Memory B cell (primary cell): ENCODE measurements at places on chromosomes 6 and 20.

- no peak overlapping the region for H3K4me3 ChIP-seq
- H3K36me3 ChIP-seq: no peaks in the 10 kb centered on the region
- no peak overlapping the region for H3K27ac ChIP-seq
- no peaks in the 10 kb centered on the region for H3K4me1 ChIP-seq
- no peak for DNase-seq
Observed at GRCh38 chr20:51196991-51197651, 174.2 kb upstream of the KCNG1 start.

- H3K27ac ChIP-seq: no peak overlapping the region
- no peak for DNase-seq
- H3K4me3 ChIP-seq: no peak overlapping the region
- peaks cover 4% of the 10 kb centered on the region for H3K4me1 ChIP-seq
- no peaks in the 10 kb centered on the region for H3K36me3 ChIP-seq
- H3K27me3 ChIP-seq: peaks cover 7% of the 10 kb centered on the region
Observed at GRCh38 chr6:53608396-53608795, 57.2 kb downstream of the KLHL31 start.

GRCh38 chr20:51802170-51802751 is at the start of gene SALL4:
TSS of gene SALL4 (minus strand) at chr20:51802521. CDS start at chr20:51802408, 113 bp downstream.
- H3K27me3 ChIP-seq: peaks cover 8% of the 10 kb centered on the region
- H3K36me3 ChIP-seq: no peaks in the 10 kb centered on the region
- H3K4me3 ChIP-seq: no peak within 1 kb of the TSS
- H3K27ac ChIP-seq: no peak within 1 kb of the TSS
- DNase-seq: no peak

GRCh38 chr6:5398530-5398929 is 137.2 kb downstream of the FARS2 start:
- no peak overlapping the region for H3K4me3 ChIP-seq
- no peak overlapping the region for H3K27ac ChIP-seq
- H3K4me1 ChIP-seq: peaks cover 17% of the 10 kb centered on the region
- H3K36me3 ChIP-seq: peaks cover 2% of the 10 kb centered on the region
- peak; percentile 26 for DNase-seq
- no peaks in the 10 kb centered on the region for H3K27me3 ChIP-seq

DNA sequence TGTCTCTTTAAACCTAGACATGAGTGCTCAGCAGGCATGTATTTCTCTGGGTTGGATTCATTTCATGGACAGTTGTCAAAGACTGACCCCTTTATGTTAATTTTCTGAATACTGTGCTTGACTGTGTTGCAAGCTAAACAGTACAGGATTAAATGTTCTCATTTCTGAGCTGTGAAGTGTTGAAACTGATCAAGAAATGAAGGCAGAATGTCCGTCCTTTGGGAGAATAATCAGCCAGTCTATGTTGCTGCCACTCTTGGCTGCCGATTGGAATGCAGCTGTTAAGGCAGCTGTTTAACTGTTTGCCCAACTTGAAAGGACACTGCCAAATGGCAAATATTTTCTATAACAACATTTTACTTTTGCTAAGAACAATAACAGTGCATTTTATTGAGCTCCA is 87.3 kb downstream of the CEP57L1 start:
- no peak overlapping the region for H3K27ac ChIP-seq
- no peak overlapping the region for H3K4me3 ChIP-seq
- H3K36me3 ChIP-seq: no peaks in the 10 kb centered on the region
- peaks cover 8% of the 10 kb centered on the region for H3K27me3 ChIP-seq
- DNase-seq: no peak

GRCh38 chr6:127298475-127298874 is 31.8 kb downstream of the RNF146 start:
- H3K36me3 ChIP-seq: peaks cover 7% of the 10 kb centered on the region
- no peak for DNase-seq
- no peak overlapping the region for H3K27ac ChIP-seq
- H3K4me1 ChIP-seq: peaks cover 10% of the 10 kb centered on the region
- H3K27me3 ChIP-seq: no peaks in the 10 kb centered on the region

DNA sequence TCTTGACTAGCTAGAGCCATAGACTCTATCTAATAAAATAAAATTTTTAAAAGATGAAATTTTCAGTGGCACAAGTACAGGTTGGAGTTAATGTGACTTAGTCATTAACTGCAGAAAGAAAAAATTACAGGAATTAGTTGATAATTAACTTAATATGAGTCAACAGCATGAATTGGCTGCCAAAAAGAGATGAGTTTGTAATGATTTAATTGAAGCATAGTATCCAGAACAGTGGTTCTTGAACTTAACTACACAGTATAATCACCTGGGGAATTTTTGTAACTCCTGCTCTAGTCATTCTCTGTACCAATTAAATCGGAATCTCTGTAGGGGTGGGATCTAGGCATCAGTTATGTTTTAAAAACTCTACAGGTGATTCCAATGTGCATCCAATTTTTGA is 46.3 kb upstream of the HMGN3 start:
- H3K4me1 ChIP-seq: no peaks in the 10 kb centered on the region
- no peak overlapping the region for H3K4me3 ChIP-seq
- no peak for DNase-seq
- peaks cover 5% of the 10 kb centered on the region for H3K36me3 ChIP-seq
- H3K27ac ChIP-seq: no peak overlapping the region

DNA sequence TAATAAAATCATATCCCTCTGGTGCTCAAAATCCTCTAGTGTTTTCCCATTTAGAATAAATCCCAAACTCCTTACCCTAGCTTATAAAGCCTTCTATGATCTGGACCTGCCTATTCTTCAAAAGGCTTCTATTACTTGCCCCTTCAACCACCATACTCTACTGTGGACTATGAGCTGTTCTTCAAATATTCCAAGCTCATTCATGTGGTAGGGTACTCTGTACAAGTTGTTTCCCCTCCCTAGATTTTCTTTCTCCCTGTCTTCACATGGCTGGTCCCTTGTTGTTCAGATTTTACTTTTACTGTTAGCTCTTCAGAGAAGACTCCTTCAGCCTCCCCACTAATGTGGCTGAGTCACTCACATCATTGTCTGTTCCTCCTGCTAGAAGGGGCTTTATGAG is 193.2 kb downstream of the OGFRL1 start:
- peaks cover 4% of the 10 kb centered on the region for H3K27me3 ChIP-seq
- no peak overlapping the region for H3K4me3 ChIP-seq
- no peak overlapping the region for H3K27ac ChIP-seq
- DNase-seq: no peak

DNA sequence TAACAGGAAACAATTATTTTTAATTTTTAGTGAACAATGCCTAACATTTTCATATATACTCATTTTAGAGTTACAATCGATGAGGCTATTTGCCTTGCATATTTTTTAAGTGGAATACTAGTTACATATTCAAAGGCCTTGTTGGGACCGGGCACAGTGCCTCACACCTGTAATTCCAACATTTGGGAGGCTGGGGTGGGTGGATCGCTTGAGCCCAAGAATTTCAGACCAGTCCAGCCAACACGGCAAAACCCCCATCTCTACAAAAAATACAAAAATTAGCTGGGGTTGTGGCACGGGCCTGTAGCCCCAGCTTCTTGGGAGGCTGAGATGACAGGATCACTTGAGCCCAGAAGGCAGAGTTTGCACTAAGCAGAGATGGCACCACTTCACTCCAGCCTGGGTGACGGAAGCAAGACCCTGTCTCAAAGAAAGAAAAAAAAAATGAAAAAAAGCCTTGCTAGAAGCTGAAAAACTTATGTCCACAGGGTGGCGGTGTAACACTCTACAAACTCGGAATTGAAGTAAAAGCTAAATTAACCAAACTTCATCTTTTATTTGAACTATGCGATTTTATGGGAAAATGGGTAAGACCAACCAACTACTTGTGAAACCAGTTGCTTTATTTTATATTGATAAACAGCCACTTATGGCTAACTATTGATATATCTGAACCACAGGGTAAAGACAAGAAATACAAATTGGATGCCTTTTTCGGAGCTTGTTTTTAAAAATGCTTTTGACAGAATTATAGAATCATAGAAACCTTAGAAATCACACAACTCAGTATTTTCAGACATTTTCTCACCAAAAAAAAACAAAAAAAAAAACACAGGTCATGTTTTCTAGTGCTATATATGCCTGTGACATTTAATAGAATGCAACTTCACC is 24.1 kb upstream of the ROS1 start:
- no peaks in the 10 kb centered on the region for H3K4me1 ChIP-seq
- H3K27me3 ChIP-seq: peaks cover 13% of the 10 kb centered on the region
- H3K4me3 ChIP-seq: no peak overlapping the region
- H3K27ac ChIP-seq: no peak overlapping the region
- peak; percentile 34 for DNase-seq

DNA sequence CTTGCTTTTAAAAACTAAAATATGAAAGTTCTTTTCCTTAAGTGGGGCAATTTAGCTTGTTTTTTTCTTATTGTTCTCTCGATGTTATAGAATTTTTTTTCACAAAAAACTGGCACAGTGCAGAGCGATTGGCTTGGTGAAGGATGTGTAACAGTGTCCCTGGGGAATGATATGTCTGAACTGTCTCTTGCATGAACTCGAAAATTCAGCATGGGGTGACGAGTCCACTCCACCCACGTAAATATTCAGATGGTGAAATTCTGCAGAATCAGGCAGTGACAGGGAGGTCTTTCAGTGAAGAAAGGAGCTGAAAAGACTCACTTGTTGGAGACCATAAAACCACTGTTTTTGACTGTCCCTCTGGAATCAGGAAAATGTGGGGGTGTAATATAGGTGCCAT is 505.3 kb downstream of the MMUT start:
- H3K27me3 ChIP-seq: no peaks in the 10 kb centered on the region
- H3K4me3 ChIP-seq: no peak overlapping the region
- no peak for DNase-seq

- no peaks in the 10 kb centered on the region for H3K36me3 ChIP-seq
- H3K27ac ChIP-seq: no peak overlapping the region
- H3K4me1 ChIP-seq: no peaks in the 10 kb centered on the region
Observed at GRCh38 chr20:3686867-3687321, 5.1 kb upstream of the ADAM33 start.

DNA sequence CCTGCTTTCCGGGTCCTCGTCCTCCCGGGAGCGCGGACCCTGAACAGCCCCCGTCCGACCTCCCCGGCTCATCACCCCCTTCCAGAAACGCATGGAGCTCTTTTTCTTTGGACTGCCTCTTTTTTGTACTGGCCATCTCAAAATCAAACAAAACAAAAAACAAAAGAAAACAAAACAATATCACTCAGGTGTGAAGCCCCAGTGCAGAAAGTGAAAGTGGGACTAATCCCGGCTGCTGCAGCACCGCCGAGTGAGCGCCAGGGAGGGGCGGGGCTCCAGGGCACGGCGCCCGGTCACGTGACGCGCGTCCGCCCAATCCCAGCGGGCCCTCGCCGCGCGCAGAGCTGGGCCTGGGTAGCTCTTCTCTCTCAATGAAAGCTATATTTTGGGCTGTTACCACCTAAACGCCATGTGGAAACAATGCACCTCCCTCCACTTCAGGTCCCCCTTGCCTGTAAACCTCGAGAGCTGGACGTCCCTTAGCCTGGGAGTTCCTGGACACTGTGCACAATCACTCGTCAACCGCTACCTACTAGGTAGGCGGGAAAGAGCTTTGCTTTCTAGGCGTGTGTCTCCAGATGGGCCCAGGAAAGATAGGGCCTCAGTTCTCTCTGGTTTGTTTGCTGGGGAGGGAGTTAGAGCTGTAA is 93.7 kb upstream of the PRDM1 start:
- peak overlapping the region; percentile 94 for H3K4me3 ChIP-seq
- peaks cover 1% of the 10 kb centered on the region for H3K36me3 ChIP-seq
- peaks cover 16% of the 10 kb centered on the region for H3K4me1 ChIP-seq
- DNase-seq: peak; percentile 85
- H3K27ac ChIP-seq: peak overlapping the region; percentile 99

DNA sequence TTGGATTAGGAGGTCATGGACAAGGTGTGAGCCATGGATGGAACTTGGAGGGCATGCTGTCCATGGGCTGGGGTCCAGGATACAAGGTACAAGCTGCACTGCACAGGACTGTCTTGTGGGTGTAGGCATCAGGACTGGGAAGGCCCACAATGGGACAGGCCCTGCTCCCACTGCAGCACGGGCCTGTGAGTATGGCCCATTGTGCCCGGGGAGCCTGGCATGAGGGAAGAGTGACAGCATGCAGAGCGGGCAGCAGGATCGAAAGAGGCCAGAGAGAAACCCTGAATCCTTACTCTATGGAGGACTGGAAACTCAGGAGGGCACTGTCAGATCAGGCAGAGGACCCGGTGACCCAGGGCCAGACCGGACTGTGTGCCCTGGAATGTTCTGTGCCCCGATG is 211.3 kb downstream of the PREX1 start:
- DNase-seq: no peak
- no peak overlapping the region for H3K27ac ChIP-seq
- H3K36me3 ChIP-seq: no peaks in the 10 kb centered on the region
- peaks cover 7% of the 10 kb centered on the region for H3K4me1 ChIP-seq

- DNase-seq: no peak
- no peaks in the 10 kb centered on the region for H3K36me3 ChIP-seq
- no peak overlapping the region for H3K27ac ChIP-seq
- no peaks in the 10 kb centered on the region for H3K4me1 ChIP-seq
- no peak overlapping the region for H3K4me3 ChIP-seq
Observed at GRCh38 chr6:163900570-163900969, 486.1 kb downstream of the QKI start.

DNA sequence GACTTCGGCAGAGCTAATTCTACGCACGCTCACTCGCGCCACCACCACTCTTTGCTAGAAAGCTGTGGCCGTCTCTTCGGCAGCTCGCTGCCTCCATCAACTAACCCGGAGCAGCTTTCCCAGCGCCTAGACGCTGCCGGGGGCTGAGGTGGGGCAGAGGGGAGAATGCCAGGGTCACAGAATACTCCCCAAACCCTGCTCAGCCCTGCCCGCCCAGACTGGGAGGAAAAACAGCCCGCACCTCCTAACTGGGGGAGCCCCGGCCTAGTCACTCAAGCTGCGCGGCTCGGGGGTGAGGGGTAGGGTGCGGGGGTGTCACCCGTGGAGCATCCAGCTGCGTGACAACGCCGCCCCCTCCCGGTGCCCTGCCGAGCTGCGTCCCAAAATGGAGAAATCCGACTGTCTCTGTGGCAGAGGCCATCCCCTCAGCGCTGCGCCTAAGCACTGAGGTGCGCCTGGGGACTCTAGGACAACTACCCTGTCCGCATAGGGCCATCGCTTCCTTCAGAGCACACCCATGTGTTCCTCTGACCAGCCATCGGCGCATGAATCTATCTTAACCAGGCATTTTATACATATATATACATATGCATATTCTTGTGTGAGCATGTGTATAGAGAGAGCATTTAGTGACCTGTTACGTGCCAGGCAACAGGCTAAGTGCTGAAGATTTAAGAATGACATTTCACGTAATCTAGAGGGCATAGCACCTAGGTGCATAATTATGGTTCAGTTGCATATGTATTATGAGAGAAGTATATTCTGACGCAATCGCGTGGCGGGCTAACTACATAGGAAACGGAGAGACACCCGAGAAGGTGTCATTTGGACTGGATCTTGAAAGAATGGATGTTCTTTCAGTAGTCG is 1.5 kb upstream of the TENT5A start:
- DNase-seq: peak; percentile 80
- H3K27ac ChIP-seq: peak overlapping the region; percentile 91
- H3K36me3 ChIP-seq: peaks cover 2% of the 10 kb centered on the region
- H3K4me1 ChIP-seq: peaks cover 30% of the 10 kb centered on the region

- no peaks in the 10 kb centered on the region for H3K36me3 ChIP-seq
- no peak overlapping the region for H3K4me3 ChIP-seq
- peaks cover 4% of the 10 kb centered on the region for H3K4me1 ChIP-seq
- no peak overlapping the region for H3K27ac ChIP-seq
- no peak for DNase-seq
Observed at GRCh38 chr6:6915219-6915618, 192.5 kb upstream of the RREB1 start.

- H3K4me3 ChIP-seq: no peak overlapping the region
- H3K4me1 ChIP-seq: no peaks in the 10 kb centered on the region
- no peak overlapping the region for H3K27ac ChIP-seq
- H3K36me3 ChIP-seq: no peaks in the 10 kb centered on the region
- no peaks in the 10 kb centered on the region for H3K27me3 ChIP-seq
Observed at GRCh38 chr6:21730533-21730932, 137.0 kb downstream of the SOX4 start.
